RWPE1 (cell line): ENCODE measurements at places on chromosomes 5 and 9.

DNA sequence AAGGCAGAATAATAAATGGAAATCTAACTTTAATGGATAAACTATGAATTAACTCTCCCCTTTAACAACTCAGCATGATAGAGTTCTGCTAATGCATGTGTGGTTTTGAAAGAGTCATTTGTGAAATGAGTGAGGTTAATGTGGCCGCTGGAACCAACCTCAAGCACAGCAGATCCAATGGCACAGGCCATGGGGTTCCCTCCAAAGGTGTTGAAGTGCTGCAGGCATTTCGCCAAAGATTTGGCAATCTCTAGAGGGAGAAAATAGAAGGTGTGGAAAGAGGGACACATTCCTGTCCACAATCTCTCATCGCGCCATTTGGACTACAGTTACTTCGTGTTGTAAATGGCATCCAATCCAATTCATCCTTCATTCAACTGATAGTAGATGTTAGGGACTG is 35.0 kb downstream of the AGXT2 start:
- no peak for DNase-seq

- no peak for DNase-seq
Observed at GRCh38 chr5:150960791-150961396, 56.1 kb upstream of the ZNF300 start.

GRCh38 chr5:58491216-58491892 is at the start of gene GAPT:
GAPT (plus strand) TSS chr5:58491435; CDS start chr5:58494537, 3,102 bp downstream.
- no peak for DNase-seq

DNA sequence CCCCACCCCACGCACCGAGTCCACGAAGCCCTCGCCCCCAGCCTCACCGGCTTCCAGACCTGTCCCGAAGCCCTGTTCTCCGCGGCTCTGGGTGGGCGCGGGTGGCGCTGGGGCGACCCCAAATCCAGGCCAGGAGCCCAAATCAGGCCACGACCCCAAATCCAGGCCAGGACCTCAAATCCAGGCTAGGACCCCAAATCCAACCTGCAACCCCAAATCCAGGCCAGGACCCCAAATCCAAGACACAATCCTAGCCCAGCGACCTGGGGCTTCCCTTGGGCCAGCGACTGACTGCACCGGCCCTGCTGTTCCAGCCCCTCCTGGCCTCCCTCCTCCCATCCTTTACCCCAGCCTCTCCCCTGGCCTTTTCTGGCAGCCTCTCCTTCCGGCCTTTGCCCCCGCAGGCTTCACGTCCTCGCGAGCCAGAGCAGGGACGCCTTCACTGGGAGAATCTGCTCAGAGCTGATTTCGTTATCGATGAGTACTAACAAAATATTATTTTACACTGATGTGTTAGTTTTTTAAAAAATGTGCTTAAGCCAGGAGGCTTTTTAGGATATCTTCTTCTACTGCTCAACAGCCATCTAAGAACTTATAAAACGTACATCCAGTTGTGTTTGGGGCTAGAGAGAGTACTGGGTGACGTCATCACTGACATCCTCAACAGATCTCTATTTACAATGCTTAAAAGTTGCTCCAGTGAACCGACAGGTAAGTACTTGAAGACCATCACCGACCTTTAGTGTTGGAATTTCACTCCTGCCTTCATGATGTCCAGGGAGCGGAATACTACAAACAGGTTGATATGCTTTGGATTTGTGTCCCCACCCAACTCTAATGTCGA is 34.7 kb downstream of the TRIP13 start:
- DNase-seq, result no peak

DNA sequence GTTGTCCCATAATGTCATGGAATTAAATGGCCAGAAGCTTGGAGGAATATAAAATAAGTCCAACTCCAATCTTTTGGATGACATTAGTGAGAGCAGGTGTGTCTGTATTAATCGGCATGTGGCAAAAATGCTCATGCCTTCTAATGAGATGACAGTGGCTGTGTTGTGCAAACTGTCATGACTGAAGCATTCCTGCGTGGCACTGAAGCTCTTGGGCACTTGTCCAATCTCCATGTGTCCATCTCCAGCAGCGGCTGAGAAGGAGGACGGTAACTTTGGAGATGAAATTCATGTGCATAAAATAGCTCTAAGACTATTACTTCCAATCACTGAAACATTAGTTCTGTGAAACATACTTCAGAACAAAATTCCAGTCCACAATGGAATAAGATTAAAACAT is 697.5 kb upstream of the GRAMD2B start:
- no peak for DNase-seq

GRCh38 chr5:160460377-160461049 is 38.9 kb downstream of the PTTG1 start:
- DNase-seq, result no peak

- no peak for DNase-seq
Observed at GRCh38 chr9:135220601-135221575, 133.4 kb downstream of the OLFM1 start.

- DNase-seq, result no peak
Observed at GRCh38 chr5:17761326-17761725, 127.1 kb downstream of the TAF11L14 start.

- DNase-seq, result peak; percentile 74
Observed at GRCh38 chr5:141695627-141696215, 13.7 kb upstream of the ARAP3 start.

GRCh38 chr5:6576861-6577501 is 55.9 kb downstream of the NSUN2 start:
- DNase-seq, result peak; percentile 53

DNA sequence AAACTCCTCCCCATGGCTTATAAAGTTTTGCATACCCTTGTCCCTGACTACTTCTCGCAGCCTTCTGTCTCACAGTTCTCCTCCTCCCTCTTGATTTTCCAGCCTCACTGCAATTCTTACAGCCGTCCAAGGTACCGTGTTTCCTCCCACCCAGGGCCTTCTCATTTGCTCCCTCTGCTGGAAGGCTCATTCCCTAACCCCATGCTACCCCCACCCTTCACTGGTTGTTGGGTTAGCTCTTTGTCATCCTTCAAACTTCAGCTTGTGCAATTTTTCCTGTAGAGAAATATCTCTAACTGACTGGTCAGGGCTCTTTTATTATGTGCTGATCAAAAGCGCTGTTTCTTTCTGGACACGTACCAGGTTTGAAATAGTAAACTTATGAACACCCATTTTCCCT is 329.2 kb downstream of the EBF1 start:
- DNase-seq, result no peak

GRCh38 chr9:86096386-86096785 is 3.0 kb downstream of the GOLM1 start:
- no peak for DNase-seq

DNA sequence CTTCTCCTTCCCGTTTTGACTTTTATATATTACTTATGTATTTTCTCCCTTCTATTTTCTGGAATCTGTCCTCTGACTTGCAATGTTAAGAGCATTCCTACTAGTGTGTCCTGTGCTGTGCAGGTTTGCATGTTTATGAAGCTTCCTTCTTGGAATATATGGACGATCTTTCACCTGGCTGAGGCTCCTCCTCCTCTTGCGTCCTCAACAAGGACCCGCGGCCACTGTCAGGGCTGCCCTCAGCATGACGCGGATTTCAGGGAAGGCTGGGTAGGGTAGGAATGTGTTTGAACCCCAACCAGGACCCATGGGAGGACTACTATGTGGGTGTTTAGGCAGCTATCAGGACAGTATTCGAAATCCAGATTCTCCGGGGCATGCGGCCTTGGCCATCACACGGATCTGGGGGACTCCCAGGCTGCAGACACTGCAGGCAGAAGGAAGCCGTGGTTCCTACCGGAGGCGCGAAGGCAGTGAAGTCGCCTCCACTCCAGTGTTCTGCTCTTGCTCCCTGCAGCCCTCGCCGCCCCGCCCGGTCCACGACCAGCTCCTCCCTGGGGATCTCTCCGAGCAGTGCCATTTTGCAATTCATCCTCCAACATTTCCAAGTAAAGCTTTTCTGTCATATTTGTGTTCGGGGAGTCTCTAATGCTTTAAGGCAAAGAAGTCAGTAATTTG is 37.0 kb upstream of the OSMR start:
- no peak for DNase-seq

- DNase-seq, result peak; percentile 42
Observed at GRCh38 chr9:81601639-81602623, 87.4 kb downstream of the TLE1 start.

DNA sequence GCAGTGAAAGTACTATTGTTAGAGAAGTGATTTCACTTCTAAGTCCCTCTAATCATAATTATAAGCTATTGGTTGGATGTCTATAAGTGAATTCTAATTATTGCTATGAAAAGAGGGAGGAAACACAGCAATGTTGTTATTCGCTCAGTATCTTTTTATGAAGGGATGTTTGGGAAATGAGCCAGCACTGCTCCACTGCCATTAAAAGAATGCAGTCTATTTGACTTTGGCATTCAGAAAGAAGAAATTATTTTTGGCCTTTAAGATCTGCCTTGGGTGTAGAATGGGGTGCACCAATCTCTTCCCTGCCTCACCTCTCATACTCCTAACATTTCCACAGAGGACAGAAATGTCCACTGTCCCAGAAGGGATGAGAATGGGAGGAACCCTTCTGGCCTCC is 332.0 kb downstream of the SPATA31D1 start:
- no peak for DNase-seq

DNA sequence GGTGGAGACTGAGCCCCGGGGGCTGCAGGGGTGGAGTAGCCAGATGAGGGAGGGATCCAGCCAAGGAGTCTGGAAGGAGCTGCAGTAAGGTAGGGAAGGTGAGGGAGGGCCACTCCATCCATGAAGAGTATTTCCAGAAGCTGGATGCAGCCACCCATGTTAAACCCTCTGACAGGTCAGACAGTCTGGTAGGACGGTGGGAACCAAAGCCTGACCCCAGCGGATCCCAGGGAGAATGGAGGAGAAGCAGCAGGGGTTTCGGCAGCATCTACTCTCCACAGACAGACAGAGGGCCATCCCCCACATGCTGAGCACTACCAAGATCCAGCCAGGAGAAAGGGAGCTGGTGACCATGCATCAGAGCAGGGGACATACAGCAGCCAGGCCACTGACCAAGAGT is 22.5 kb upstream of the S1PR3 start:
- DNase-seq, result no peak
